ENCODE measurements at places on chromosomes 7 and 10. TPM values are rescaled to one million over a fixed set of nuclear protein-coding genes. Genes with fewer than 3 reads are reported as not detected.

GRCh38 chr10:61151059-61151458 lies 207.1 kb upstream of the RHOBTB1 start:
- no peak for DNase-seq
- H3K27ac ChIP-seq, result no peak overlapping the region
- H3K4me1 ChIP-seq, result no peaks in the 10 kb centered on the region
- no peaks in the 10 kb centered on the region for H3K27me3 ChIP-seq
- no peak overlapping the region for H3K4me3 ChIP-seq

DNA sequence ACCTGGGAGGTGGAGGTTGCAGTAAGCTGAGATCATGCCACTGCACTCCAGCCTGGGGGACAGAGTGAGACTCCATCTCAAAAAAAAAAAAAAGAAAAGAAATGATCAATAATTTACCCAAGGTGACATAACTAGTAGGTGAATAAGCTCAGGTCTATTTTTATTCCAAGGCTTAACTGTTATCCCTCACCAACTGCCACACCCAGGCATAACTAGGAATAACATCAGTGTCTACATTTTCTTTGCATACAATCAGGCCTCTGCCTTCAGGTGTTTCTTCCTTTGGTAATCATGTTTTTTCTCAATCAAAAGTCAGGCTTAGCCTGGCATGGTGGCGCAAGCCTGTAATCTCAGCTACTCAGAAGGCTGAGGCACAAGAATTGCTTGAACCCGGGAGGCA lies 26.6 kb downstream of the CPEB3 start:
- H3K27me3 ChIP-seq, result no peaks in the 10 kb centered on the region
- no peaks in the 10 kb centered on the region for H3K36me3 ChIP-seq
- H3K27ac ChIP-seq, result no peak overlapping the region
- H3K4me1 ChIP-seq, result no peaks in the 10 kb centered on the region
- DNase-seq, result no peak
- no peak overlapping the region for H3K4me3 ChIP-seq

- H3K4me3 ChIP-seq, result no peak overlapping the region
- H3K27ac ChIP-seq, result no peak overlapping the region
- no peak for DNase-seq
These were observed 36.3 kb upstream of the DIP2C start for GRCh38 chr10:725786-726185.

GRCh38 chr7:34451923-34452322 lies 206.1 kb upstream of the NPSR1 start:
- H3K27ac ChIP-seq, result no peak overlapping the region
- no peak for DNase-seq
- no peaks in the 10 kb centered on the region for H3K36me3 ChIP-seq
- no peak overlapping the region for H3K4me3 ChIP-seq
- H3K4me1 ChIP-seq, result no peaks in the 10 kb centered on the region

DNA sequence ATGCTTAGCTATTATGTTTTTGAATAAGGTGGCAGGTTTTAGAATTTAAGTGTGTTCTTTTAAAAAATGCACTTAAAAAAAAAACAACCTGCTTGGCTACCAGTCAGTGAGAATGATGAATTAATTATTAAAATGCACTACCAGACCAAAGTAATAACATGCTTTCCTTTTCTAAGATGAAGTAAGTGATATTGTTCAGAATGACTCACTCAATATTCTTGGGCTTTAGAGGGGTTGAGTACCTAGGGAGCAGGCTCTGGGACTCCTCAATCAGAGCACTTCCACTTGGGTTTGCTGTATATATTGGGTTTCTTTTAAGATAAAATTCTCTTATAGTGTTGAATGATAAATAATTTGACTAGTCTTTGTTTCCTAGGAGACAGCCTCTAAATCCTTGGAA lies 8.6 kb downstream of the STAM start:
- H3K36me3 ChIP-seq, result no peaks in the 10 kb centered on the region
- no peak for DNase-seq
- no peaks in the 10 kb centered on the region for H3K27me3 ChIP-seq

- H3K4me1 ChIP-seq, result no peaks in the 10 kb centered on the region
- DNase-seq, result no peak
- no peak overlapping the region for H3K4me3 ChIP-seq
- no peaks in the 10 kb centered on the region for H3K27me3 ChIP-seq
- H3K27ac ChIP-seq, result no peak overlapping the region
These were observed 136.5 kb upstream of the ADARB2 start for GRCh38 chr10:1873661-1874315.

DNA sequence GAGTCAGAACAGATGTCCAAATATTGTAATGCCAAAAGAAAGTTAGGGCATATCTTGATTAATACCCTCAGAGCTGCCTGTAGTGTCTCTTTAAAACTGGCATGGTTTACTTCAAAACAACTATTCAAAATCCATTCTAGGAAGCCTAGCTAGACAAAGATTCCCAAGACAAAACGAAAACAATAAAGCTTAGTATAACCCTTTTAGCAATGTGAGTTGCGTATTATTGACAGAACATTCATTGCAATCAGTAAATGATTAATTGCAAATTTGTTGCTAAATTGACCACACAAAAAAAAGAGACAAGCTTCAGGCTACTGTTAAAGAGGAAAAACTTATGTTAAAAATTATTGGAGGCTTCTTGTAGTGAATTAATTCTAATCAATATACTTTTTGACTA lies 406.9 kb downstream of the DGKB start:
- no peak overlapping the region for H3K27ac ChIP-seq
- H3K4me3 ChIP-seq, result no peak overlapping the region
- DNase-seq, result no peak
- H3K27me3 ChIP-seq, result no peaks in the 10 kb centered on the region

DNA sequence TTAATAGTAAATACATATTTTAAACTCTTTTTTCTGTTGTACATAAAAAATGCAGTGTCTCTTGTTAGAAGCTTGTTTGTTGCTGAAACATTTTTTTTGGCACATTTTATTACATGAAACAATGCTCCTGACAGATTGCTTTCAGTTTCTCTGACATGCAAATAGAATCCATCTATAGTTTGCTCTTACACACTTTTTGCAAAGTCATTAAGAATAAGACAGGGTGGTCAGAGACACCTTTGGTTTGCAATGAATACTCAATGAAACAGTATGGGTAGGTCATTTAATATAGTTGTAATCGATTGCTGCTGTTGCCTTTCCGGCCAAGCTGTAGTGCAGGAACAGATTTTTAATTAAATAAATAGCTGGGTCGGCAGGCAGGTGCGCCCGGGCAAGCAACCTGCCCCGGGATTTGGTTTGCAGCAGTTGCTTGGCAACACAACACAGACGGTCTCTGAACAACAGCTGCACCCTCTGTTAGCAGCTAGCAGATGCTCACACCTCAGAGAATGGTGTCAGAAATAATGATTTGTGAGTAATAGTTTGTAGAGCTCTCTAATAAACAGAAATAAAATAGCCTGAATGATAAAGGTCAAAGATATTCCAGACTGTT lies 115.7 kb upstream of the CACNA2D1 start:
- H3K4me3 ChIP-seq, result no peak overlapping the region
- no peaks in the 10 kb centered on the region for H3K27me3 ChIP-seq
- no peaks in the 10 kb centered on the region for H3K4me1 ChIP-seq
- no peak overlapping the region for H3K27ac ChIP-seq

- peaks cover 5% of the 10 kb centered on the region for H3K4me1 ChIP-seq
- peak overlapping the region; percentile 66 for H3K27ac ChIP-seq
- no peak for DNase-seq
- no peaks in the 10 kb centered on the region for H3K27me3 ChIP-seq
- no peaks in the 10 kb centered on the region for H3K36me3 ChIP-seq
- H3K4me3 ChIP-seq, result no peak overlapping the region
These were observed 31.3 kb upstream of the TRIL start for GRCh38 chr7:28989211-28989980.

GRCh38 chr10:47321521-47322195 lies 596 bp upstream of the GDF2 start:
- no peaks in the 10 kb centered on the region for H3K4me1 ChIP-seq
- H3K27ac ChIP-seq, result no peak overlapping the region

GRCh38 chr10:35728341-35728740 lies 86.2 kb upstream of the FZD8 start:
- H3K27me3 ChIP-seq, result no peaks in the 10 kb centered on the region
- H3K4me3 ChIP-seq, result no peak overlapping the region
- H3K27ac ChIP-seq, result no peak overlapping the region

GRCh38 chr7:73811760-73812168 lies 19.0 kb upstream of the CLDN4 start:
- peak; percentile 52 for DNase-seq
- H3K4me3 ChIP-seq, result no peak overlapping the region
- H3K27ac ChIP-seq, result no peak overlapping the region
- H3K36me3 ChIP-seq, result no peaks in the 10 kb centered on the region
- H3K27me3 ChIP-seq, result no peaks in the 10 kb centered on the region

GRCh38 chr10:86284355-86285105 lies 82.1 kb downstream of the GRID1 start:
- H3K4me3 ChIP-seq, result no peak overlapping the region
- no peaks in the 10 kb centered on the region for H3K27me3 ChIP-seq
- DNase-seq, result no peak
- H3K4me1 ChIP-seq, result no peaks in the 10 kb centered on the region

DNA sequence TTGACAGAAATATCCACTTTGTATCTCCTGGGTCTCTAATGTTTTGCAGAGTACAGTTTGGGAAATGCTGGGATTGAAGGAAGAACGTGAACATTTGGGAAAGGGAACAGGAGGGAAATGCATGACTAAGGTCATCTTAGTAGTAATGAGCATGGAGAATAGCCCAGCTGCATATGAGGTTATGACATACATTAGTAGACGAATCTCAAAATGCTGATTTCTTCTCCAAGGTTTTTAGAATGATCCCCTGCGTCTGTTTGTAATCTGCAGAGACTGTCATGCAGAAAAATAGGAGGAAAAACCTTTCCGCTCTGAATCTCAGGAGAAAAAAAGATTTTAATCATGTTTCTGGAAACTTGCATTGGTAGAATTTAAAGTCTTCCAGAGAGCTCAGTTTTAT lies 133.6 kb downstream of the PPP1R9A start:
- no peaks in the 10 kb centered on the region for H3K27me3 ChIP-seq
- no peak overlapping the region for H3K27ac ChIP-seq
- H3K4me1 ChIP-seq, result no peaks in the 10 kb centered on the region
- no peak for DNase-seq

GRCh38 chr10:47303105-47303504 lies 3.1 kb downstream of the GDF10 start:
- no peaks in the 10 kb centered on the region for H3K36me3 ChIP-seq
- no peaks in the 10 kb centered on the region for H3K4me1 ChIP-seq
- no peaks in the 10 kb centered on the region for H3K27me3 ChIP-seq
- H3K27ac ChIP-seq, result no peak overlapping the region
- no peak overlapping the region for H3K4me3 ChIP-seq

DNA sequence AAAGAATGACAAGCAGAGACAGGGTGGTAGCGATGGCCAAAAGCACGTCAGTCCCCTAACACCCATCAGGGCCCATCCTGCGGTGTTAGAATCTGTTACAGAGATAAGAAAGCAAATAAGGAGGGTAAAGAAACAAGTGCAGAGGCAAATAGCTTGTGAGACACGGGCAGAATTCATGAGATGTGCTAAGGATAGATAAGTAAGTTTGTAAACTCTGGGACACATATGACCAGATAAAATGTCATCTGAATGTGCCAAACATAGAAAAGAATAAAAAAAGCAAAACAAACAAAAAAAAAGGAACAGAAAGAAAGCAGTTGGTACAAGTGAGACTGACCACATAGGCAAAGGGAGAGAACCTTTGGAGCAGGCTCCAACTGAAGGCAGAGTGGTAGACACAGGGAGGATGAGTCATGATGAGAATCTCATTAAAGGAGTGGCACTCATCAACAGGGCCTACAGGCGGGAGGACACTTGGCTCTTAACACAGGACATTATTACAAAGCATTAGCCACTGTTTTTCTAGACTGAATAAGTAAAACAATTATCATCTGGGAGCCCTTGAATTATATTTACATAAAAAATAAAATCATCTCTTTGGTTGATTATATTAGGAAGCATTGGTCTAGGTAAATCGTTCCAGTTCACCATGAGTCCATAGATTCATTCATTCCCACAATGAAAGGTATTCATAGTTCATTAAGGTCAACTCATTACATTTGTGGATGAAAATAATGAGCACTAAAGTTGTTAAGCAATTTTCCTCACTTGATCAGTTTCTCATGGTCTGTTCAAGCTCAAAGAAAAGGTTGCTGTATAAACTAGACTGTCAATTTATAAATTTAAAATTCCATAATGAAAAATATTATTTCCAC lies 21.5 kb upstream of the EPHB6 start:
- no peaks in the 10 kb centered on the region for H3K36me3 ChIP-seq
- H3K4me1 ChIP-seq, result no peaks in the 10 kb centered on the region
- H3K4me3 ChIP-seq, result no peak overlapping the region
- no peaks in the 10 kb centered on the region for H3K27me3 ChIP-seq
- H3K27ac ChIP-seq, result no peak overlapping the region

DNA sequence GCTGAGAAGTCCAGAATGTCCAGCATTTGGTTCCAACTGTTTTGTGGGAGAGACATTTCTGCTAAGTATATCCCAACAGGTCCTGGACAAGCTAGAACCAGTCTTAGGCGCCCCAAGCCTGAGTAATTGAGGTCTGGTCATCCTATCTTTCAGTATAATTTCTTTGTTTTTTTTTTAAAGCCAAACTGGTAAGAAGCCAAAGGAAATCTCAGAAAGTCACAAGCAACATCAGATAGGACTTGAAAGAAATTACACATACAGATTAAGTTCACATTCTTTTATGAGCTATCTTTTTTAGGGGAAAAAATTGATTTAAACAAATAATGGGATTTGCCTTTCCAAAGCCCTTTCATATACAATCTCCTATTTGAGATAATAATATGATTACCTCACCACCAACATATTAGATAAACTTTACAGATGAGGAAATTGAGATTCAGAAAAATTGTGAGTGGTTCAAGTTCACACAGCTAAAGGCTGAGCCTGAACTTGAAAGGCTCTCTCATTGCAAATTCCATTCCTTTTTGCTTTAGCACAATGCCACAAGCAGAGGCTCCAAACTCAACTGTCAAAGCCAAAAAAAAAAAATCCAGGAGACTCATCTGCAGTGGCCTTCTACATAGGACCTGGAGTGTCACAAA lies 15.0 kb downstream of the PDLIM1 start:
- no peaks in the 10 kb centered on the region for H3K27me3 ChIP-seq
- H3K27ac ChIP-seq, result peak overlapping the region; percentile 92
- H3K36me3 ChIP-seq, result no peaks in the 10 kb centered on the region
- DNase-seq, result no peak

DNA sequence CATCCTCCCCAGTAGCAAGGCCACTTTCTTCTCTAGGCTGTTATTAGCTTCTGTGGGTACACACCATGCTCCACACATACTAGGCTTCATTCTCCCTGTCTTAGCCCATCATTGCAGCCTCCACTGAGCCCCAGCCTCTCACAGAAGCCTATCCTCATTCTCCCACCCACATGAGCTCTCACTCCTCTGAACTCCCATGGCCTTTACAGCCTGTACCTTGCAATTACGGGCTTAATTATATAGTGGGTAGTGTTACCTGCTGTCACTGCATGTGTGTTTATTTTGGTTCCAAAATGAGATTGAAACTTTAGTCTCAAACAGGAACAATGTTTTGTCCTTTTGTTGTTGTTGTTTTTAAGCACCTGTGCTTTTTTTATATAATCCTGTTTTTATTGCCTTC lies 460.0 kb downstream of the KCNMA1 start:
- H3K4me1 ChIP-seq, result no peaks in the 10 kb centered on the region
- no peak overlapping the region for H3K4me3 ChIP-seq
- H3K27me3 ChIP-seq, result no peaks in the 10 kb centered on the region
- H3K27ac ChIP-seq, result peak overlapping the region; percentile 74

- H3K36me3 ChIP-seq, result no peaks in the 10 kb centered on the region
- no peak for DNase-seq
- H3K4me3 ChIP-seq, result no peak overlapping the region
- H3K27me3 ChIP-seq, result no peaks in the 10 kb centered on the region
- no peak overlapping the region for H3K27ac ChIP-seq
These were observed 45.1 kb upstream of the CDK14 start for GRCh38 chr7:90551036-90551435.

The GSAP gene
- 3.6 TPM for total RNA-seq

The LIPK gene
- not detected for total RNA-seq

The RGR gene
- total RNA-seq, result not detected

The CUX1 gene
- 58.2 TPM for total RNA-seq

The RPEL1 gene
- not detected for total RNA-seq

The AUTS2 gene
- 41.3 TPM for total RNA-seq

The PAPOLB gene
- 0.24 TPM for total RNA-seq

The ENO4 gene
- total RNA-seq, result 0.67 TPM
